ENCODE measurements at places on chromosomes 16 and 17.

- DNase-seq = no peak
Measured at GRCh38 chr16:69701866-69702265, 24.5 kb downstream of the NQO1 start.

DNA sequence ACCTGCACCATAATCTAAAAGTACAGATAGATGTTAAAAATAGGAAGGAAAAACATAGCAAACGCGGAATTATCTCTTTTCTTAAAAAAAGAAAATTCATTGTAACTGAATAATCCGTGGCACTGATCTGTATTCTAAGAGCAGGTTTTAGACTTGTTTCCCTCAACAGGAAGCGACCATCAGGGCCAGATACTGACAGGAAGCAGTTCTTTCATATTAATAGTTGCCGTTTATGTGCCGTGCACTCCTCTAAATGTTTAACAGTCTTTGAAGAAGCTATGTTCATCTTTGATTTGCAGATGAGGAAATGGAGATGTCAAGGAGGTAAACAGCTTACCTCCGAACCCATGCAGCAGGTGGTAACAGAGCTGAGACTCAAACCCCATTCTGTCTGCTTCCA is 23.6 kb downstream of the DYNLRB2 start:
- DNase-seq = peak; percentile 32

GRCh38 chr17:27968206-27968732 is 74.2 kb upstream of the NLK start:
- no peak for DNase-seq

DNA sequence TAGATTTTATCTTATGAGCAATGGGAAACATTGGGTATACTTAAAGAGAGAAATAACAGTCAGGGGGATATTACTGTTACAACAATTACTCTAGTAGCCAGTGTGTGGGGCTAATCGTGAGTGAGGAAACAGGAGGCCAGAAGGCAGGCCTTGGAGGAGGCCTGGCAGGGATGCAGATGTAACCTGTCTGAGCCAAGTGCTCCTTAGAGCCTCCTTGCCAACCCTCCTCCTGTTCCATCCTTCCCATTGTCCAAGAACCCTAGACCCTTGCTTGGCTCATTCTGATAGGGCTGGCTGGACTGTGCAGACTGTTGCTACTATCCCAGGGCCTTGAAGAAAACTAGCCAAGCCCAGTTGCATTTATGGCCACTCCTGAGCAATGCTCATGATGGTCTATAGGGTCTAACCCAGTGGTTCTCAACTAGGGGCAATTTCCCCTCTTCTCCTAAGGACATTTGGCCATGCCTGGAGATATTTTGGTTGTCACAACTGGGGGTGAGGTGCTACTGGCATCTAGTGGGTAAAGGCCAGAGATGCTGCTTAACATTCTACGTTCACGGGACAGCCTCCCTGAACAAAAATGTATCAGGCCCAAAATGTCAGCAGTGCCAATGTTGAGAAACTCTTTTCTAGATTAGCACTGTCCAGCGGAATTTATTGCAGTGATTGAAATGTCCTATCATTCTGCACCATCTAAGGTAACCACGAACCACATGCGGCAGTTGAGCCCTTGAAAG is 24.4 kb upstream of the WSCD1 start:
- no peak for DNase-seq

- no peak for DNase-seq
Measured at GRCh38 chr17:28541439-28541838, 11.0 kb downstream of the UNC119 start.

DNA sequence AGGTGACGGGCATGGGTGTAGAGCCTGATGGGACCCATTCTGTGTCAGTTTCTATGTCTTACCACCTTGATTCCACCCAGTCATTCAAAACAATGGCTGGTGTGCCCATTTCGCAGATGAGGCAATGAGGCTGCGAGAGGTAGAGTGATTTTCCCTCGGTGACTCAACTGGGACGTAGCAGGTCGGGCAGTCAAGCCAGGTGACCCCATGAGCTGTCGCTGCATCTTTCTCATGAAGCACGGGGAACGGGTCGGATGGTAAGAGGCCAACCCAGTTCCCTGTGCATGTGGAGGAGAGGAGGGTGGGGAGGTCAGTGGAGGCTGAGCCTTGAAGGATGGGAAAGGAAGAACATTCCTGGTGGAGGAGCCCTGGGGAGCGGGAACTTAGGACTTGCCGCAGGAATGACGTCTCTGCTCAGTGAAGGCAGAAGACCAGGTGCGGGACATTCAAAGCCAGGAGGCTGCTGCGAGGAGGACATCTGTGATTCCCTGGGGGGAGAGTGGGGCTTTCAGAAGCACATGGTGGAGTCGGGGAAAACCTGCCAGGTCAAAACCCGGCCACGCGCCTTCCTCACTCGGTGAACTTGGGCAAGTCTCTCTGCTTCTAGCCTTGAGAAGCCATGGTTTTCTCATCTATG is 1.1 kb downstream of the IL21R start:
- peak; percentile 52 for DNase-seq

- no peak for DNase-seq
Measured at GRCh38 chr17:17509601-17510425, 13.6 kb upstream of the RASD1 start.

DNA sequence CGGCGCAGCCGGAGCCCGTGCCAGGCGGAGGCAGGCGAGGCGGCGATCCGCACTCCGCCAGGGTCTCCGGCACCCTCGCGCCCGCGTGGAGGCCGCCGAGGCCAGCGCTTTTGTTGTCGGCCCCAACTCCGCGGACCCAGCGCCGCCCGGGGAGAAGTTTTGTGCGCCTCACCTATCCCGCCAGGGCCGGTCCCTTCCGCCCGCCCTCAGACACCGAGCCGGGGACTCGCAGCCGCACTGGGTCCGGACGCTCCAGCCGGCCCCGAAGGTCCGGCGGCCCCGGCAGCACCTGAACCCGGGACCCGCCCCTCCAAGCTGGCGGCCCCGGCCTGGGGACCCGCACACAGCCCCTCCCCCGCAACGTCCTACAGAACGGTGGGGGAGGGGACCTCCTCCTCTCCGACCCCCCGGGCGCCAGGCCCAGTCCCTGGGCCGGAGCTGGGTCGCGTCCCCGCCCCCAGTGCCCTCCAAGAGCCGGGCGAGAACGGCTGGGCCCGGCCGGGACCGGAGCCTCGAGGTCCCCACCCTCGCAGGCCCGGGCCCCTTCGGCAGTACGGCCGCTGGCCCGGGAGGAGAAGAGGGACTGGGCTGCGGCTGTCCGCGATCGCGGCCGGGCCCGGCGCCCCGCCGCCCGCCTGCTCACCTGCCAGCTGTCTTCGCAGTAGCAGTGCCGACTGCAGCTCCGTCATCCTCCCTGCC is 698 bp downstream of the UBE2G1 start:
- DNase-seq = no peak

GRCh38 chr16:88428156-88428555 is 24.9 kb upstream of the ZFPM1 start:
- no peak for DNase-seq

GRCh38 chr16:54335230-54335629 is 48.6 kb upstream of the IRX3 start:
- no peak for DNase-seq

GRCh38 chr17:31702041-31702440 is 157.0 kb downstream of the COPRS start:
- no peak for DNase-seq

DNA sequence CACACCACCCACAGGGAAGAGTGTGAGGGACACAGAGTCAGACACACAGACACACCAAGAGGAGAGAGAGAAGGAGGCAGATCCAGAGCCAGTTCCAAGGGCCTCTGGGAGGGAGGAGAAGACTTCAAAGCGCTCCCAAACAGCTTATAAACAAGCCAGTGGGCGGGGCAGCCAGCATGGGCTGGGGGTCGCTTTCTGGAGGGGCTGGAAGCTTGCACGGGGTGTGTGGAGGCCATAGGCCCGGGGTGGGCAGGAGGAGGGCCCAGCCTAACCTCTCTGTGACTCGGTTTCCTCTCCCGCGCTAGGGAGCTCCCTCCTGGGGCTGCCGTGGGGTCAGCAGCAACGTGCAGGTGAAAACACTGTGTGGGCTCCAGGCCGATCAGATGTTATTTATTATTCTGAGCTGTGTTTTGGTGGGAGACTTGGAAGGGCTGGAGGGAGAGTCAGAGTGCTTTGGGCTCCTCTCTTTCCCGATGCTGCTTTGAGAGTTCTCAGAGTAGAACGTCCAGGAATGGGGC is 2.5 kb upstream of the WFIKKN2 start:
- DNase-seq = no peak

DNA sequence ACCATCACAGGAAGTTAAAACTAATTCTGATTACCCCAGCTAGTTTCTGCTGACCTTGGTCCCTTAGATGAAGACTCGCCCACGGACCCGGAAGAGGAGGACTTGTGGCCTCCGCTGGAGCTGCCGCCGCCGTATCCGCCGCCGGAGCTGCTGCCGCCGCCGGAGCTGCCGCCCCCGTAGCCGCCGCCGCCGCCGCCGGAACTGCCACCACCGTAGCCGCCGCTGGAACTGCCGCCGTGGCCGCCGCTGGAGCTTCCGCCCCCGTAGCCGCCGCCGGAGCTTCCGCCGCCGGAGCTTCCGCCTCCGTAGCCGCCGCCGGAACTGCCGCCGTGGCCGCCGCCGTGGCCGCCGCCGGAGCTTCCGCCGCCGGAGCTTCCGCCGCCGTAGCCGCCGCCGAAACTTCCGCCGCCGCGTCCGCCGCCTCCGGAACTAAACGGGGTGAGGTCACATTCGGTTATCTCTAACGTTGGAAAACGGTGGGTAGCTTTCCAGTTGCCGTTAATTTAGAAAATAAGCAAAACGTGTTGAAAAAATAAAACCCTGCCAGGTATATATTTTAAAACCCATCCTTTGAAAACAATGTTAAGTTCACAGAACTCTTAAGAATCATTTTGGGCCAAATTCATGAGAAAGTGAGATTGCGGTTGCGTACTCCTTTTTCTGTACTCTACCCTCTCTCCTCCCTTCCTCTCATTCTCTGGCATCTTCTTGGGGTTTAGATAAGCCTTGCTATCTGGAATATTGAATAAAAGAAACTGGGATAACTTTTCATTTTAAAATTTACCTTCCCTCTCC is 3.5 kb downstream of the KRT10 start:
- DNase-seq = peak; percentile 87

- DNase-seq = no peak
Measured at GRCh38 chr16:1275791-1276579, 20.1 kb downstream of the TPSD1 start.

GRCh38 chr16:76235426-76235825 is 41.8 kb upstream of the CNTNAP4 start:
- no peak for DNase-seq

GRCh38 chr16:85778873-85779272 is 20.5 kb downstream of the EMC8 start:
- no peak for DNase-seq

DNA sequence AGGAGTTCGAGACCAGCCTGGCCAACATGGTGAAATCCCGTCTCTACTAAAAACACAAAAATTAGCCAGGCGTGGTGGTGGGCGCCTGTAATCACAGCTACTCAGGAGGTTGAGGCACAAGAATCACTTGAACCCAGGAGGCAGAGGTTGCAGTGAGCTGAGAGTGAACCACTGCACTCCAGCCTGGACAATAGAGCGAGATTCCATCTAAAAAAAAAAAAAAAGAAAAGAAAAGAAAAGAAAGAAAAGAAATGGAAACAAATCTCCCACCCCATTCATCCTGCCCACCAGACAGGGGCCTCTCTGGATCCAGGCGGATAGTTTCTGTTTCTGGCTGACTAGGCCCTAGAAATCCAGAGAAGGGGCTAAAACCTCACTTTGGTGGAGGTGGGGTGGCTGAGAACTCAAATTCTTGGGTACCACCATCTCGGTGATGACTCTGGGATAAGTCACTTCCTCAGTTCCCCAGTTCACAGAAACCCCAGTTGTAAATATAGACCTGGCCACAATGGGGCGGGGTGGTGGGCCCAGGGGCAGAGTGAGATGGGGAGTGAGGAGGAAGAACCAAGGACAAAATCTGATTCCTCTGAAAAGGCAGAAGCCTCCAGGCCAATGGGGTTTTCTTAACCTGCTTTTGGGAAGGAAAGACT is 22.2 kb downstream of the SOCS1 start:
- DNase-seq = peak; percentile 75

DNA sequence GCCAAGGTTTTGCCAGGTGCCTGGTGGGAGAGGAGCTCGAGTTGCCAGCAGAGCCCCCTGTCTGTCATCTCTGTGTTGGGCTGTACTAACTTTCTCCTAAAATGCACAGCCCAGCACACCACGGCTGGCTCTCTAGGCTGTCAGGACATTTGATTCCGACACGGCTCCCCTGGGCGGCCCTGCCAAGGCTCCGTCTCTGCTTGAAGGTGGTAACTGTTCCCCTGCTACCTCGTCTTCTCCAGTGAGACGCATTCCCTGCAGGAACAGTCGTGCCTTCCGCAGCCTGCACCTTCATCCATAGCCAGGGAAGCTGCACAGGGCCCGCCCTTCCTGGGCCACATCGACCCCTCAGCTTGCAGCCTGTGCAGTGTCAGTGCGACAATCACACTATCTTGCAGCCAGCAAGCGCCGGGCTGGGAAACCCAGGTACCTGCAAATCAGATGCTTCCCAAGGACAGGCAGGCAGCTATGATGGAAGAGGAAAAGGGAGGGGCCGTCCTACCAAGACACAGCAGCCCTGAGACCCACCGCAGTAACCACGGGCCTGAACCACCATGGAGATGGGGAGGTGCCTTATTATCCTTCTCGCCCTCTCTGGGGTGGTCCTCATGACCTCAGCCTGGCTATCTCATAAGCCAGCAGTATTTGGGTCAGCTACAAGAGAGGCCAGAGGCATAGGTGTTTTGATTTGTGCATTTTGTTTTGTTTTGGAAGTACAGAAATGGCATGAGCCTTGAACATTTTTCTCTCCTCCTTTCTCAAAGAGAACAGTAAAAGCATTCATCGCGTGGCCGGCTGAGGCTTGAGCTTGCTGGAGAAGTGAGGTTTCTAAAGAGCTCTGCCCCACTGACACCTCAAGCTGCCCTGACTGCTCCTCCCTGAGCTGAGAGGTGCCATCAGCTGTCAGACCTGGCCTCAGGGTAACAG is 361.7 kb upstream of the TNRC6C start:
- DNase-seq = no peak

GRCh38 chr16:13928646-13929045 is 8.7 kb downstream of the ERCC4 start:
- DNase-seq = no peak

DNA sequence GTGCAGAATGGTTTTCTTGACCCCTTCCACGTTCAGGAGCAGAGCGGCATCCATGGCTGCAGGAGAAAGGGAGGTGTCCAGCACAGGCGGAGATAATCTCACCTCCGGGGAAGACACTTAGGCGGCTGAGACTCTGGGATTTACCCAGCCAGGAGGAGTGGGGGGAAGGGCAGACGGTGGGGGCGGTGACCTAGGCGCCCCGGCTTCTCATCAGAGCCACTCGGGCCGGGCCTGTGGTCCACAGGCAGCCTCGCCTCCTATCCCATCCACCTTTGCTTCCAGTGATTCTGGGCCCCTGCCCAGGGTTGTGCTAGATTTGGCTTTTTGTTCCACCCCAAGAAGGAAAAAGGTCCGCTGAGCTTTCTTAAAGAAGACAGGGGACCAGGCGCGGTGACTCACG is at the start of gene AIPL1:
AIPL1 (minus strand) TSS at position 71 of the 400 bp plus-strand sequence; CDS start at position 54, 17 bp downstream.
- no peak for DNase-seq

- no peak for DNase-seq
Measured at GRCh38 chr16:72814226-72814625, 233.7 kb downstream of the ZFHX3 start.

- DNase-seq = no peak
Measured at GRCh38 chr17:34519282-34519681, 60.1 kb upstream of the TMEM132E start.

- no peak for DNase-seq
Measured at GRCh38 chr17:73340093-73340596, 28.3 kb upstream of the CDC42EP4 start.

GRCh38 chr17:70320673-70321345 is 151.5 kb downstream of the KCNJ2 start:
- no peak for DNase-seq

- DNase-seq = no peak
Measured at GRCh38 chr17:5794385-5794784, 210.1 kb upstream of the NLRP1 start.

- DNase-seq = no peak
Measured at GRCh38 chr17:11328770-11329169, 87.8 kb downstream of the SHISA6 start.
